Stimulated activated CD8-positive, alpha-beta memory T cell treated with anti-CD3 and anti-CD28 coated beads, Interleukin-12 subunit alpha, Interleukin-12 subunit beta, amount 100 ng/mL, for 4 hours (primary cell): ENCODE measurements at places on chromosomes 2 and 18.

DNA sequence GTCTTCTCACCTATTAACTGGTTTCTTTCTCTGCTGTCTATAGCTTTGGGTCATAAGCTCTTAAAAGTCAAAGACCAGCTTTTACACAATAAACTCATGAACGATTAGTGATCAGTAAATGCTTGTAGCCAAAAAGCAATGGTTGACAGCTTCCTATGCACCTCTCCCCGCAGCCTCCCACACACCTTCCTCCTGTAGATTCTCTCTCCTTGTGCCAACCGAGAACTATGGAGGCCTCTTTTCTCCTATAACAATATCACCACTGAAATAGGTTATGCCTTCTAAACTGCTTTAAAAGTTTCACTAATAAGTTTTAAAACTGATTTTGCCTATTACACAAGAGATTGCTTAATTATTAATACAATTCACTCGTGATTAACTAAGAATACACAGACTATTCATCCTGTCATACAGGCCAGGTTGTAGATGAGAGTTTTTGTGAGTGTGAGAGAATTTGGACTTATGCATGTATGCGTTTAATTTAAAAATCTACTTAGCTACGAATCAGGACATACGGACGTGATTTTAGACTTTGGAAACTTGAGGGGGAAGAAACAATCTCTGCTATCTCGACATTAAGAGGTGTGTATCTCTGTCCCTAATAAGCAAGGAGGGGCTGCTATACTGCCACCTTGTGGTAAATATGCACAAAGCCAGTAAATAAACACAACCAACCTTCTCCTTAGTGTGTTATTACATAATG is 229.1 kb upstream of the RBBP8 start:
- DNase-seq, result no peak

DNA sequence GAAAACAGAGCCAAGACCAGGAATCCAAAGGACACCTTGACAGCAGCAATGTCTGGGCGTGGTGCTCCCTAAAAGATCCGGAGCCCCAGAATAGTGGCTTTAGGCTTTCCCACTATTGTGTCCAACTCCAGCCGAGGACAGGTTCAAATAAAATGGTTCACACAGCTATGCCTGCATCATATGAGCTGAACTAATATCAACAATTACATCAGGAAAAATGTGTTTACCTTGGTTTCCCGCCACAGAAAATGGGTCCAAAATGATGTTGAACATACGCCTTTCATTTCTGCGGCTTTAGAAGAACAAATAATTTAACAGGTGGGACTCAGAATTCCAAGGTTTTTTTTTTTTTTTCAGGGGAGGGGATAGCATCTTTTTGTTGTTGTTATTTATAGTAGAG is 93.6 kb downstream of the OSR1 start:
- no peak for DNase-seq

DNA sequence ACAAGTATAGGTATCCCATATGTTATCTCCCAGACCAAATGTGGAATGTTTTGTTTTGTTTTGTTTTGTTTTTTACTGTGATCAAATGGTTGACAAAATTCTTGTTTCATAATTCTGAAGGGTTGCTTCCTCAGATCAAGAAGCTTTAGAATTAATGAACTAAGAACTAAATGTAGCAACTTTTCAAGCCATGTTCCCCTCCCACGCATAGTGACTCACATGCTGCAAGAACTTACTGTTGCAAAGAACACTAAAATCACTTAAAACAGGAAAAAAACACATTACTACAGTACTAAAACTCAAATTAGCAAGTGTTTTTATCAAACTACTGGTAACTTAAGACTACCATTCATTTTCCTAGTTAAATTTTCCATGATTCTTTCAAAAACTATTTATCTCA is 30.6 kb downstream of the HNRNPLL start:
- no peak for DNase-seq

GRCh38 chr2:231241755-231242507 is 43.5 kb downstream of the ARMC9 start:
- no peak for DNase-seq

DNA sequence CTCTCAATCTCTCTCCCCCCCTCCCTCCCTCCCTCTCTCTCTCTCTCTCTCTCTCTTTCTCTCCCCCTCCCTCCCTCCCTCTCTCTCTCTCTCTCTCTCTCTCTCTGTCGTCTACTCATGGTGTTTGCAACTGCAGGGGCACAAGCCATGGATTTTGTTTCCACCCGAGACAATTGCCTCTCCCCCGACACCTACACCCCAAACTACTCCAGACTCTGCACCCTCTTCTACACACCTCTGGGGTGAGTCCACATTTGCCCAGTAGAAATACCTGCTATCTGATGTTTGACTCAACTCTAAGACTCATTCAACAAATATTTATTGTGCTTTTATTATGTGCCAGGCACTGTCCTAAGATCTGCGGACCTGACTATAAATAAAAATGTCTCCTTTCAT is 93.7 kb downstream of the TMEM17 start:
- no peak for DNase-seq

- peak; percentile 42 for DNase-seq
Measured at GRCh38 chr2:98569197-98569793, 39.0 kb downstream of the COA5 start.

GRCh38 chr18:49177812-49178211 is 227.0 kb upstream of the SMAD7 start:
- no peak for DNase-seq

DNA sequence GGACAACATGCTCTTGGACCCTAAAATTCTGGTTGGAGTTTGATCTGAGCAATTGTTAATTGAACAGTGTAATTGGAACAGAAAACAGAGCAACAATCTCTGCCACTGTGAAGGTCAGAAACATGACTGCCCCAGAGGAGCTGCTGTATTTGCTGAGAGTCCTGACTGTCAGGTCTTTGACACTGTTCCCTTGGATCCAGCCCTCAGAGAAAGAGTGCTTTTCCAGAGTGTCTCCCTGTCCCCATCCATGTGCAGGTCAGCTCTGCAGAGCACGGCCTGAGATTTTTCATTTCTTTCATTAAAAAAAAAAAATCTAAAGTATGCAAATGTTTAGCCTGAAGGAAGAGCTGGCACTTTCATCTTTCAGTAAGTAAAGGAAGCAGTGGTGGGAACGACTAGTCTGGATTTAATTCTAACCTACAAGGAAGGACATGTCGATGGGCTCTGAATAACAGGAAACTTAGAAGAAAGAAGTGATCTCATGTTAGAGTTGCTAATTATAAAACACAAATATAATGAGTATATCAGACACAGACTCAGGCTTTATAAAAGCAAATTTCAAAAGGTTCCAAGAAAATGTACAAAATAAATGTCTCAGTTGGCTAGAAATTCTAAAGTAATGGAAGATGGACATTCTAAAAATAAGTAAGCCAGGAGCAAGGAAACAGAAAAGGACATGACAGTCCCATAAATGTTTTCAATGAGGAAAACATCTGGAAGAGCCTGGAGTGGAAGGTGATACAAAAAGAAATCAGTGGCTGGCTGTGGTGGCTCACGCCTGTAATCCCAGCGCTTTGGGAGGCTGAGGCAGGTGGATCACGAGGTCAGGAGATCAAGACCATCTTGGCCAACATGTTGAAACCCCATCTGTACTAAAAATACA is 876.5 kb downstream of the EPHA4 start:
- no peak for DNase-seq

GRCh38 chr18:77065221-77065981 is 67.2 kb downstream of the MBP start:
- no peak for DNase-seq

DNA sequence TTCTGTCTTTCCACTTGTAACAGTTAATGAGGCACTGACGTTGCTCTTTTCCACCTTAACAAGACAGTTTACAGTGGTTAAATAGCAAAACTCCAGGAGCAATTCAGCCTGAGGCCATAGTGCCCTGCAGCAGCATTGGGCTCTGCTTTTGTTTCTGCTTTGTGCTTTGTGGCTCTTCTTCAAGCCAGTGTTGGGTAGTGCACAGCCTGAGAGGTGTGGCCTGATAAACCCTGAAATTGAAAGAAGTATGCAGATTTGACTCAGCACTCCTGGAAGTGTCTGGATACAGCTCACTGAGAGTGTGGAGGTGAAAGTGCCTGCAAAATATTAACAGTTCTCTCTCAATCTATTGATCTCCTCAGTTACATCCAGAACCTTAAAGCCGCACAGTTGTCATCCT is 63.0 kb downstream of the STK25 start:
- no peak for DNase-seq

- no peak for DNase-seq
Measured at GRCh38 chr2:162732946-162733698, 105.4 kb downstream of the KCNH7 start.

- DNase-seq, result no peak
Measured at GRCh38 chr2:165895974-165896373, 57.6 kb downstream of the TTC21B start.

DNA sequence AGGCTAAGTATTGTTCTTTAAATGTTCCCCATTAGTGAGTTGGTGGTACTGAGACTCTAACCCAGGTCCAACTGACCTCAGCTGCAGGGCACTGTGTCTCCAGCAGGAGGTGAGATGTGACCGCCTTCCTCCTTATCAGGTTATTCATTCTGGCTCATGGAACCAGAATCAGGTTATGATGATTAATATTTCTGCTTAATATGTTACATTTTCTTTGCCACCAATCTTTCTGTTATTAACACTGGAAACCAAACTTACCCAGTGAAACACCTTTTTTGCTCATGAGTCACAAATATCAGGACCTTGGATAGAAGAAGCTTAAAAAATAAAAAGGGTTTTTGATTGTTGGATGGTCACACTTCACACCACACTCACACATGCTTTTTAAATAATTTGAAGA is 85.4 kb downstream of the DPP4 start:
- no peak for DNase-seq

DNA sequence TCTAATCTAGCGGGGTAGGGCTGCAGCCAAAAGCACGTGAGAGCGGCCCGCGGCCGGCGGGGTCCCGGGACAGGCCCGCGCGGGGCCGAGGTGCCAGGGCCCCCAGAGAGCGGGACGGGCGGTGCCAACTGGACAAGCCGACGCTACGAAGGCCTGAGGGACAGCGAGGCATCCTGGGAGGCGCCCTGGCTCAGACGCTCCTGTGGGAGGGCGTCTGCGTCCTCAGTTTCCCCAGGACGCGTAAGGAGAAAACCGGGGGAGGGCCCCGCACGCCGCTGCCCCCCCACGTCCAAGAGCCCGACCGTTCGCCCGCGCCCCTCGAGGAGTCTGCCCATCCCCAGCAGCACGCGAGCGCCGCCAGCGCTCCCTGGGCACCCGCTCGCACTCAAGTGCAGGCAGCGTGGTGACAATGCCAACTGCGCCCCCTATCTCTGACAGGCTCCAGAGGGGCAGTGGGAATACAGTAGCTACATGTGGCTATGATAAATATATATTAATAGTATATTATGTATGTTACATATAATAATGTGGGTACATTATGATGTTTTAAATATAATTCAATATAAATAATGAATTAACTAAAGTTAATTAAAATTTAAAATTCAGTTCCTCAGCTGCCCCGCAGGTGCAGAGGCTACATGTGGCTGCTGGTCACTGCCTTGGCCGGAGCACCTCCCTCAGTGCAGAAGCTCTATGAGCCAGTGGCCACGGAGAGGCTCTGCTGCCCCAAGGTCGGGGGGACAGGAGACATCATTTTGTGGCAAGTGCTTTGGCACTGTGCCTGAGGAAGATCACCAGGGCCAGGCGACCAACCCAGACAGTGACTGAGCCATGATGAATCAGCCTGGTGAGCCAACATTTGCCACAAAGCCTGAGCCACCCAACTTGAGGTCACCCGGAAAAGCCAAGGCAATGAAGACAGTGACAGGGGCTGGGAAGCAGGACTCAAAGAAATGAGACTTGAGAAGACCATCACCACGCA is 5.5 kb upstream of the SFT2D3 start:
- DNase-seq, result no peak
